IMR-90 (cell line): ENCODE measurements at places on chromosomes 3 and 15.

- no peak for DNase-seq
Measured at GRCh38 chr3:50604110-50604621, 7.4 kb downstream of the CISH start.

- DNase-seq: peak; percentile 98
Measured at GRCh38 chr15:80179025-80179759, 26.4 kb downstream of the FAH start.

DNA sequence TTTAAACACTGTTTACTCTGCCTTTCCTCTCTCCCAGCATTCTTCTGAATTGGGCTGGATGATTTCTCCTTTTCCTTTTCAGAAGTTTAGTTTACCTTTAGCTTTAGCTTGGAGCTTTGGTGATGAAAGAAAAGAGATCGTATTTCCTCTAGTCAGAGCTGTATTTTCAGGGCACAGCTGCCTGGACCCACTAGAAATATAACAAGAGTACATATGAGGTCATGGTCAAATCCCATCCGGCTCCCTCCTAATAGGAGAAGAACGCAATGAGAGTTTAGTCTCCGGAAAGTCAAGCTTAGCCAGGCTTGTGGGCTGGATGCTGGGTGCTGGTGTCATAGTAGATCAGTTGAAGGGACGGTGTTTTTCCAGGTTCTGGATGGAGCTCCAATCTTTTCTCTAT lies 177.1 kb upstream of the PFN2 start:
- peak; percentile 89 for DNase-seq

DNA sequence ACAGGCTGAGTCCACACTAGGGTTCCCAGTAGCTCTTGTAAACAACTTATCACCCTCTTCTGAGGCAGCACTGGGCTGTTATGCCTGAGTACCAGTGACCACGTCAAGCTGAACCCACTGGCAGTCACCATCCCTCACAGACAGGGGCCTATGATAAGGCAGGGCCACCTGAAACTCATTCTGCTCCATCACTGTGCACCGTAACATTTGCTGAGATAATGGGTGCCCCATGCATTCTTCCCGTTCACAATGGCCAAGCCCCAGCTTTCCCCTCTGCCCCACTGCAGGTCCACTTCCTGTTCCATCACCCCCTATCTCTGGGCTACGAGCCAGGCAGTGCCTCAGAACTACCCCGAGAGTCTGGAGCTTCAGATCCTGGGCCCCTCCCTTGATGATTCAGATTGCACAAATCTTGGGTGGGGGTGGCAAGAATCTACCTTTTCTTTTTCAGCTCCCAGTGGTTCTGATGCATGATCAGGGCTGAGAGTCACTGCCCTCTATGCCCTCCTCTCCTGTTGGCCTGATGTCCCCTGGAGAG lies 158.0 kb downstream of the RAB11A start:
- no peak for DNase-seq

DNA sequence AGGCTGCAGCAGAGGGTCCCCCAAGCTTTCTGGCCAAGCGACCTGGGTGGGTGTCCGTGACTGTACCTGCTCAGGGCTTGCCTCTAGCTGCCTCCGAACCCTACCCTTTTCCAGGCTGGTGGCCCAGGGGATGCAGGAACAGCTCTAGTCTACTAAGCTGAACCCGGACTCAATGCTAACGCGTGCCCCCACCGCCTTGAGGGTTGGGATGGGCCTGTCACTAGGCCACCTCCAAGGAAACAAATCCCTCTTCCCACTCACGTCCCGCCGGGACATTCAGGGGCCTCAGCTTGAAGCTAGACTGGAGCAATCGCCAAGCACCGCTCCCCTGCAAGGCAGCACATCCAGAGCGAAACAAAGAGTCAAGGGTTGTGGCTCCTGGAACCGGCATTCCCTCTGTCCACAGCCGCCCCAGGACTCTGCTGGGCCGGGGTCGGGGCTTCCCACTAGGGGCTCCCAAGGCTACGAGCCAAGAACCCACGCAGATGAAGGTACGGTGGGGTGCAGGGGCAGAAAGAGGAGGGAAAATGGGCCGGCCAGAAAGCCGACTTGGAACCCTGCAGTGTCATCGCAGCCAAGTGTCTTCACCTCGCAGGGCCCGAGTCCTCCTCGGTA lies 2.9 kb downstream of the FBXL22 start:
- no peak for DNase-seq

GRCh38 chr3:79016587-79017376 lies 751.0 kb downstream of the ROBO1 start:
- DNase-seq: peak; percentile 53

DNA sequence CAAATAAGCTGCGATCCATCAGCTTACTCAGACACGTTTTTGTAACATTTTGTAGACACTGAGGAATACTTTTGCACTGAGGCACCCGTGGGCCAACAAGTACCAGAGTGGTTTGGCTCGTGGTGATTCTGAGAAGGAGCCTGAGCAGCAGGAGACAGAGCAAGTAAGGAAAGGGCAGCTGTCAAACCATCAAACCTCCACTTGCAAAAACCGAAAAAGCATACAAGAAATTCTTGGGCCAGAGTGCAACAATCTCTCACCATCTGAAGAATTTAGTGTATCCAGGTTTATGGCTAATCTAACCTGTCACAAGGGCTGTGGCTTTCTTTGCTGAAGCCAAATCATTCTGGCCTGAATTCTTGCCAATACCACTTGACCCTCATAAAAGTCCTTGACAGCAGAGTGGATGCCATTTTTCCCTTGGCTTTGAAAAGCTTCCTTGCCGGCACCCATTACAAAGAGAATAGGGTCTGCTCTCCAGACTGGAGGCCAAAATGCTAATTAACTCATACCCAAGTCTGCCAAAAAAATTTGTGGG lies 56.7 kb downstream of the MYO1E start:
- DNase-seq: peak; percentile 51

DNA sequence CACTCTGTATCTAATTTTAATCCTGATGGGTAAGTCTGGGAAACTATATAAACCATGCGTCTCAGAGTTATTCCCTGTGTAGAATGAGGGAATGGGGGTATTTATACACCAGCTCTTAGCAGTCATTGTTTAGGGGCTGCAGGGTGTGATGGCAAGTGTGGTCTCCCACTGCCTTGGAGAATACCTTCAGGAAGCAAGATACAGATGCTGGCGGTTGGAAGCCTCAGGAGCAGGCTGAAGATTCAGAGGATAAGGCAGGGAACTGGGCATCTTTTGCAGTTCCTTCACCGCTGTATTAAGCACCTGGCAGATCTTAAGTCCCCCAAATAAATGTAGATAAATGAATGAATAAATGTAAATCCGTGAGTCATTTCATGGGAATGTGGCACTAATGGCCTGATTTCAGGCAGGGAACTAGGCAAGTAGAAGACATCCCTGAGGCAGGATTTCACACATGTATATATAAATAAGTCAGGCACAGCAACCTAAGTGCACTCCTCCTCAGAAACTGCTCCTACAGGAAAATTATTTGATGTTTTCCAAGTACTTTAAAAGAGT lies 209.2 kb upstream of the GADL1 start:
- no peak for DNase-seq

GRCh38 chr15:81388436-81388770 lies 14.4 kb upstream of the TMC3 start:
- DNase-seq: no peak

GRCh38 chr15:31304751-31305365 lies 21.8 kb upstream of the KLF13 start:
- DNase-seq: no peak

- DNase-seq: peak; percentile 20
Measured at GRCh38 chr3:175777495-175777894, 918.4 kb downstream of the NAALADL2 start.

DNA sequence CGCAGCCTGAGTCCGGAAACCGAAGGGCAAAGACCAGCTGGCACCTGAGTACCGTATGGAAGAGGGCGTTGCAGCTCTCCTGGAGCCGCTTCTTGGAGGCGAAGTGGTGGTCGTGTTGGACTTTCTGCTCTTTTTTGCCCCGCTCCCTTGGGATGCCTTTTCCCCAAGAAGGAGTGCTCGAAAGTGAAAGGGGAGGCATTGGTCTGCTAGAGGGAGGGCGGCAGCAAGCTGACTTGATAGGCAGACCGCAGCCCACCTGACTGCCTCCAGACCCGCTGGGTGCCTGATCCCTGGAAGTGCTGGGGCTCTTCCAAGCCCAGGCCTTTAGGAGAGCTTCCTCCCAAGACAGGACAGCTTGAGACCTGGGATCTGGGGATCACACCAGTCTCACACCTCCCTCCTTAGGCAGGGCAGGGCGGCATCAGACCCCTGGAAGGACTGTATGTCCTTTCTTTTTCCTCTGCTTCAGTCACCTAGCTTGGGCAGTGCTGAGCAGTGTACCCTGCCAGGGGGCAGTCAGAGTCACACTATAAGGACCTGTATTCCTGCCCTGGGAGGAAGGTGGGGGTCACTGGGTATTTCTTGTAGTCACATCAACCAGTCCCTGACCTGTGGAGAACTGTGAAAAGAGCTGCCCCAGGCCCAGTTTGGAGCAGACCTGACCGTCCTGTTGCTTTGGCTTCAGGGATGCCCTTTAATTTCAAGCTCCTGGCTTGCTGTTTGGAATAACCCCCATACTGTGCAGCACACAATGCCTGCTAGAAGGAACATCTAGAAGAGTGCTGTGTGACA lies 2.1 kb downstream of the ACVR2B start:
- peak; percentile 29 for DNase-seq

DNA sequence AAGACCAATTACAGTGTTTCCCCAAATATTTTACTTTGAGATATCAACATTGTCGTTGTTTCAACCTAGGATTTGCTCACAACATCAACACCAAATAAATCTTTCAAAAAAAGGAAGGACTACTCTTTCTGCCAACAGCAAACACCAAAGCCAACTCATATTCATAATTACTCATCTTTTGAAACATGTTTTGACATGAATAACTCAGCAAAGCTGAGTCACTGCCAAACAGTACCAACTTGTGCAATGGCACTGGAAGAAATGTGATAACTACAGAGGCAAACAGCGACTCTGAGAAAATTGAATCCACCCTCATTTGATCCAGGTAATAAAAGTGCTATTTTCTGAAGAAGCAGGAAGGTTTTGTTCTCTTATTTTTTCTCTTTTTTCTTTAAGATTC lies 67.2 kb downstream of the PEX5L start:
- DNase-seq: no peak

- peak; percentile 30 for DNase-seq
Measured at GRCh38 chr3:165837058-165837525, at the start of gene BCHE. TSS of gene BCHE (minus strand) at chr3:165837423. CDS start at chr3:165831033, 6,390 bp downstream.

- DNase-seq: no peak
Measured at GRCh38 chr15:88012688-88013087, 243.9 kb downstream of the NTRK3 start.

- DNase-seq: no peak
Measured at GRCh38 chr15:89504166-89504565, 7.8 kb upstream of the RHCG start.

GRCh38 chr15:92157666-92158298 lies 235.9 kb upstream of the ST8SIA2 start:
- DNase-seq: no peak

DNA sequence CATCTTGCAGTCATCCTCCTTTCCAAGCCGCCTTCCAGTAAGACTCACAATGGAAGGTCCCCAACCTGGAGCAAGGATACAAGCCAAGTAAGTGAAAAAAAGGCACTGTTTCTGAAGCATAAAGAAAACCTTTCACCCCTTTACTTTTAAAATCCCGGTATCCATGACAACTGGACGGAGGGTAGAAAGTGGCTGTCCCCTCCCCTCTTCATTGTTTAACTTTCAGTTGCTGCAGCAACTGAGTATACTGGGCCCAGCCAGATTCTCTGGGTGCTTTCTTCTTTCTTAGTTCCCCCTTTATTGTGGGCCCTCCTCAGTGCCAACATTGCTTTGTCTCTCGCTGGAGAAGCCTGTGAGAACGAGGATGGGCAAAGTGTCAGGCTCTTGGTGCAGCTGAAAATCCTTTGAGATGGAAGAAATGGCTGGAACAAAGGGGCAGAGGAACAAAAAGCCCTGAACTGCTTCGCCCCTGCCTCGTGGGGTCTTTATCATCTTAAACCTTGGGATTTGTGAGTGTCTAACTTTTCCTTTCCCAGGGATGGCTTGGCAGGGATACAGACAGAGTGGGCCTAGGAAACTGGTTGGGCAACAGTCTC lies 224.0 kb upstream of the RGMA start:
- DNase-seq: no peak

- DNase-seq: no peak
Measured at GRCh38 chr15:90219421-90220141, 14.2 kb downstream of the CIB1 start.

GRCh38 chr3:80040067-80040466 lies 272.3 kb upstream of the ROBO1 start:
- no peak for DNase-seq

- DNase-seq: no peak
Measured at GRCh38 chr3:10337323-10338163, 16.6 kb upstream of the SEC13 start.

- DNase-seq: peak; percentile 16
Measured at GRCh38 chr3:194840661-194841514, 155.2 kb downstream of the FAM43A start.

GRCh38 chr15:79373113-79373512 lies 59.0 kb upstream of the MINAR1 start:
- DNase-seq: peak; percentile 60

GRCh38 chr3:48038971-48039481 lies 22.8 kb upstream of the MAP4 start:
- no peak for DNase-seq

DNA sequence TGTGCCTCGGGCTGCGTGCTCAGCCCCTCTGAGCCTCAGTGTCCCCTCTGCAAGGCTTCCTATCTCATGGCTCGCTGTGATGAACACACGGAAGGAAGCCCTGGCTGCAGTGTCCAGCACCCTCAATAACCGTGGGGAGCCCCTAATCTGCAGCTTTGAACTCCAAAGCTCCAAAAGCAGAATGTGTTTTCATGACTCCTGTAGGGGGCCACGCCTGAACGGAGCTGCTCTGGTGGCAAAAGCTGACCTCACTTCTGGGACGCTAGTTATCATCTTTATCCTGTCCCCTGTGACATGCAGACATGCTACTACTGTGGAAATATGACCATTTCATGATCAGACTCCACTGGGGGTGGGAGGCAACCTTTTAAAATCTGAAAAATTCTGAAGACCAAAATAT lies 98.8 kb downstream of the SEC22A start:
- no peak for DNase-seq

DNA sequence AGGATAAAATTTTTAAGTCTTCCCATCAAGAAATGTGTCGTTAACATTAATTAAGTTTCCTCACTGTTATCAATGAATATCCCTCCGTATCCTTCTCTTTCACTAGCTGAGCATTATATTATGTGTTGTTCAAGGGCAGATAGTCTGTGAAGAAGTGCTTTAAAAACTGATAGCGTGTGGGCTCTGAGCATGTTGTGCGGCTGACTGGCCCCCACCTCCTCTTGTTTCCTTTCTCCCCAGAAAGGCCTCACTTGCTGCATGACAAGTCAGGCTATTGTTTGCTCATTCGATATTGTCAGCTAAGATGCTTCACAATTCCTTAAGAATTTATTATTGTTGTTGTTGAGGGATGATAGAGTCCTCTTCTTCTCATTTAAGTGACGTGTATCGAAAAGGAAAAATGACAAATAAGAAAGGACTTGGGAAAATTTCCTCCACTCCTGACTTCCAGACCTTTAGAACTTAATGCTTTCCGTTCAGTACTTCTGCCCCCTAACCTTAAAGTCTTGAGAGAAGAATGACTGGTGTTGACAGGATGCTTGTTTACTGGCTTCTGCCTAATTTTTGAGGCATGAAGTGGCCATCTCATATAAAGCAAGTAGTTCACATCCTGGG lies 298.3 kb downstream of the LPP start:
- DNase-seq: no peak
